Stimulated activated CD8-positive, alpha-beta memory T cell treated with anti-CD3 and anti-CD28 coated beads, Interleukin-15, amount 100 ng/mL, for 4 hours (primary cell): ENCODE measurements at places on chromosomes 4 and X.

DNA sequence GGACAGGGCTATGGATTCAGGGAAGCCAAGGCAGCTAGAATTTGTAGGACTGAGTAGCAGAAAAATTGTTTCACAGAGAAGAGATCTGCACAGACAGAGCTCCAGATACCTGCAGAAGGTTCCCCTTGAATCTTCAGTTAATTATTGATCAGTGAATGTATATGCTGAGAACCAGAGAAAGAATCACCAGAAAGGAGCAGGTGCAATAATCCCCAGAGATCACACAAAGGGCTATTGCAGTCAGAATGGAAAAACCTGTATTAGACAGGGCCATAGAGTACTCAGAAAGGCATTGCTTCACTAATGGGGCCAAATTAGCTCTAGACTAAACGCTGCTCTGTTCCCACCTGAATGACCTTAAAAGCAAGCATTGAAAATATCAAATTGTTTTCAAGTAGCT lies 35.5 kb upstream of the SMAD1 start:
- DNase-seq = no peak

- DNase-seq = no peak
Measured at GRCh38 chr4:165398570-165398969, 19.8 kb downstream of the CPE start.

DNA sequence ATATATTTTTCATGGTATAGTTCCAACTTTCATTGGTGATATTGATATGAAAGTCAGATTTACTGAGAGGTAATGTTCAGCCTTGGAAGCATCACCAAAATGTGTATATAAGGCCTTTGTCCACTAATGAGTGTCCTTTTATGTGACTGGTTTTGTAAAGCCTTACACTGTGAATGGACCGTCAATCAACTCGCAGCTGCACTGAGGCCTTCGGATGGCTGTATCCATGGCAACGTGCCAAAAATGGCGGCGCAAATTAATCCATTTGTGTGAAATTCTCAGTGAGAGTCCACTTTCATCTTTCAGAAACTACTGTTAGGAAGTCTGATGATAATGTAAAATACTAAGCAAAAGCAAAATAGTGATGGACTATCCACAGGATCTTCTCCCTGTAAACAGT lies 131.7 kb downstream of the SPCS3 start:
- no peak for DNase-seq

GRCh38 chrX:39000802-39001201 lies 199.5 kb downstream of the MID1IP1 start:
- no peak for DNase-seq

DNA sequence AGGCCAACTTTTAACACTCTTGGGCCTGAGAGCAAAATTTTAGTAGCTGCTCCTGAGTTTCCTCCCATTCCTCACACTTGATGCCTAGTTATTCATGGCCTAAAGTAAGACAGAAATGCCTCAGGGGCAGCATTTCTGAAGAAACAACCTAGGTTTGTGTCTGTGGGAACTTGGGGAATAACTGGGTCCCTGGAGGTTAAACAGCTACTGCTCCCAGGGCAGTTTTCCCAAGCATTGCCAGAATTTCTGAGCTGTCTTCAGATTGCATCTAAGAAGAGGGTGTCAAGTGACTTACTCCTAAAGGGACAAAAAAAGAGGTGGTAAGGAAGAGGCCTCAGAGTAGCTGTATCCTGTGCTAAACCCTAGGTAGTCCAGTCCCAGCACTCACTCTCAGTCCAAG lies 130.8 kb upstream of the ACSL4 start:
- DNase-seq = no peak

- no peak for DNase-seq
Measured at GRCh38 chr4:82213485-82214417, 160.0 kb downstream of the HNRNPD start.

DNA sequence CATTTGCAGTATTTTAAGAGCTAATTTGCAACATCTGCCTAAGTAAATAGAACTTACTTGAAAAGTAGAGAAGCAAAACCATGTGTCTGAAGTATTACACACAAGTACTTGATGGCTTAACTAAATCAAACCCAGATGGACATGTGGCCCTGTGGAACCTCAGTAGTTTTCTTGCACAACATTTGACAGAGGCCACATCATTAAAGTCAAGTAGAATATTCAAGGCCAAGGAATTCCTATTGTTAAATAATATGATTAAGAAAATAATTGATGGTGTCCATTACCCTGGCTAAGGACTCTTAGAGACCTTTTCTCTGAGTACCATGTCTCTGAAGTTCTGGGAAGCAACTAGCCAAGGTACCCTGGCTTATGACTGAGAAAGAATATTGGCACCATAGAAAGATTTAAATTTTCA lies 135.4 kb upstream of the OTUD4 start:
- DNase-seq = no peak

DNA sequence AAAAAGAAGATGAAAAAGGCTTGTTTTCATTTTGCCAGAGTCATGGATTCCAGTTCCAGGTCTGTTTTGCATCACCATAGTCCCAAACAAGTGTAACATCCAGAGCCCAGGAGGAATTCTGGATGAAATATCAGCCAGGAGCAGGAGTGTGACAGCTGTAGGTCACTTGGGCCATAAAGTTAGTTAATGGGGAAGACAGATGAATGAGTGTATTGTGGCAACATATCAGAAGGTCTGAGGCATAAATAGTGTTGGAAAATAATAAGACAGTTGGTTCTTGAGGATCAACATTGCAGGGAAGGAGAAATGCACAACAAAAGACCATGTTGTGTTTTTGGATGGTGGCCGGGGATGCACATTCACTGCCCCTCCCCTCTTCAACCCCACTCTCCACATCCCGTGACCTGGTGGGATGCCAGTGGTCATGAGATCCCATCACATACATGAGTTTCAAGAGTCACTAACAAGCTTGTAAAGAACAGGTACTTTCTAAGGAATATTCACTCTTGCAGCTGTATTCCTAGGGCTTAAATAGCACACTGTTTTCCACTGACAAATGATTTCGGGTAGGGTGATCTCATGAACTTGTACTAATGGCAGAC lies 83.1 kb upstream of the IGFBP7 start:
- DNase-seq = no peak

DNA sequence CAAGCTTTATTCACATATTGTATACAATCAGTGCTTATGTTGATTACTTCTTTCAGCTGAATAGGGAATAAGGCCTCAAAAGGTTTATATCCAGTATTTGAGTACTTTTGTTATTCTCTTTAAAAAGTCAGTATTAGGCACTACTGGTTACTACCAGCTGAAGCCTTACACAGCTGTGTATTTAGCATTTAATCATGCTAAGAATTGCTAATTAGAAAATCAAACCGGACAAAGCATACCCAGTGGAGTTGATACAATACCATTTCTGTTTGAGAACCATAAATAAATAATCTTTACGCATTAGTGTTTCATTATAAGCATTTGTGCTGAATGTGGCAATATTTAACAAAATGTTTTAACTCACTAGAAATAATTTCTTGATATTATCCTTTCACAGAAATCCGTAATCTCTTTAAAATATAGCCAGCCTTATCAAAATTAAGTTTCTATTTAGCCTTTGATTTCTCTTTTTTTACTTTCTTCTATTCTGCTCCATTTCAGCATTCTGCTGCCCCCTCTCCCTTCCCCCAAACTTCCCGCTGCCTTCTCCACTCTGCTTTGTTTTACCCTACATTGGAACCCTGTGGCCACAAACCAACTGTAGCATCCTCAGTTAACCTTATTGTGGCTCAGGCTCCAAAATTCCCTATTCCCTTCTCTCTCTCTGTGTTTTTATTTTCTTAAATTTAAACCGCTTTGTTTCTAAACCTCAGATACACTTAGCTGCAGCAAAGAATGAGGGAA lies 37.8 kb downstream of the UGT8 start:
- DNase-seq = no peak
